ENCODE measurements at places on chromosomes 2 and 18.
A peak's percentile ranks its signal among the peaks of the same experiment; 100 is the strongest.

DNA sequence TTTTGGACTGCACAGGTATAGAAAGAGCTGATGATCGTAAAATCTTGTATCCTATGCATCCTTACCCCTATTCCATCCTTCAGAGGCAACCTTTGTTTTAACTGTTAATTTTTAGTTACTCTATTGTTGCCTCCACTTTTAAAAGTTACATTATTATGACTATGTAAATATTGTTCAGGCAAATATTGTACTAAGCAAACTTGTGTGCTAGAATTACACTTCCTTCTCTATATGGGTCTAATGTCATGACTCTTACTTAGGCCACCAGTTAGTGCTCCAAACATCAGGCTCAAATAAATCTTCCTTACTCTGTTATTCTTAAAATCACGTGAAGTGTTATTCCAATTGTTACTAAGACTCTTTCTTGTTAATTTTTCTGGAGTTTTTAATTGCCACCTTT is 47.4 kb upstream of the EMILIN2 start:
- no peak for DNase-seq

- no peak for DNase-seq
Measured at GRCh38 chr2:199760574-199760973, 90.4 kb downstream of the FTCDNL1 start.

- DNase-seq: no peak
Measured at GRCh38 chr2:211609127-211609526, 929.5 kb downstream of the ERBB4 start.

GRCh38 chr2:148515976-148516375 is 128.6 kb upstream of the EPC2 start:
- no peak for DNase-seq

DNA sequence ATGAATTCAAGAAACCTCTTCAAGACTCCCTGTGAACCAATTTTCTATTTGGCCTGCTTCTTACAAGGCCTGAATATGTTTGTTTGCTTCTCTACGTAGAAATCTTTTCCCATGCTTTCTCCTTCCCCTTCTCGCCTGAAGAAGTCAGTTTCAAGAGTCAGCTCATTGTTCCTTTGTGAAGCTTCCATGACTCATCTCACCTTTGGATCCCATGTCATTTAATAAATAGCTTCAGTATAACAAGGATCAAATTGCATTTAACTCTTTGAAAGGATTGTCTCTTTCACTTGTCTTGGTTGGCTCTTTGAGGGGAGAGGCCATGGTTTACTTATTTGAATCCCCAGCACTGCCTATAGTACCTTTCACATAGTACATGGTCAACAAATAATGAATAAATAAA is 28.4 kb downstream of the CPS1 start:
- DNase-seq: no peak

DNA sequence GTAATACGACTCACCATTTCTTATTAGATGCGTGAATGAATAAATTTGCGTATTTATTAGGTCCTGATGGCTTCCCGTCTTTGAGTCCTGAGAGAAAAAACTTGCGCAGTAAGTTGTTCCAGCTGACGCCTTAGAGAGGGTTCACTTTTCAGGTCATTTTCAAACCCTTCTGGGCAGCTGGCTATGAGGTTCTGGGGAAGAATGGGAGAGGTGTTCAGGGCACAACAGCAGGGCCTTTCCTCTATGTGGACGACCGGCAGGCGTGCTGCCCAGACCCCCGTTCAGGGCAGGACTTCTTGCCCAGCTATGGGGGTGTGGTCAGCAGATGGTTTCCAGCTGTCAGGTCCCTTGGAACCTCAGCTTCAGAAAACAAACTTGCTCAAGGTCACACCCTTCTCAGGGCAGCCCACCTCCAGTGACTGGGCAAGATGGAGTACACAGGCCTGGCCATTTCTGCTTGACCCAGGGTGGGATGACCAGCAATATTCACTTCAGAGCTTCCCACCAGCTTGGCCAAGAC is 61.1 kb upstream of the TNP1 start:
- no peak for DNase-seq

DNA sequence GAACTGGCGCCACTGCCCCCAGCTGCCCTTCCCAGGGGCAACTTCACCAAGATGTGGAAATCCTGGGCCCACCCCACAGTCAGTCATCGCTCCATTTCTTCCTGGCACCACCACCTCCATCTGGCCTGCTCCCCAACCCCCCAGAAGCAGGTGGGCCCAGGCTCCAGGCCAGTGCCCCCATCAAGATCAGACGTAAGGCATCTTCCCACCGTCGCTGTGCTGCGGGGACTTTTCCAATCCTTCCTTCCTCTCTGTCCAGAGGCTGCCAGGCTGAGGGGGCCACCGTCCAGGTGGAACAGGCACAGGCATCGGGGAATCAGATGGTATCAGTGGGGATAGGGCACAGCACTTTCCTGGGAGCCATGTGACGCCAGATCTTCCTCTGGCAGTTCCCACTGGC is 8.1 kb downstream of the PRLH start:
- no peak for DNase-seq

GRCh38 chr2:206274434-206275311 is at the start of gene ZDBF2:
Gene ZDBF2, plus strand, starts transcription at chr2:206274663. Its CDS starts 7,187 bp downstream, at chr2:206281850.
- peak; percentile 65 for DNase-seq

Measured in progenitor cell of endocrine pancreas (in vitro differentiated cells).